Esophagus muscularis mucosa (tissue), 4 donors: ENCODE measurements at places on chromosomes 6 and 20. TPM values are rescaled to one million over a fixed set of nuclear protein-coding genes. Genes with fewer than 3 reads are reported as not detected.

DNA sequence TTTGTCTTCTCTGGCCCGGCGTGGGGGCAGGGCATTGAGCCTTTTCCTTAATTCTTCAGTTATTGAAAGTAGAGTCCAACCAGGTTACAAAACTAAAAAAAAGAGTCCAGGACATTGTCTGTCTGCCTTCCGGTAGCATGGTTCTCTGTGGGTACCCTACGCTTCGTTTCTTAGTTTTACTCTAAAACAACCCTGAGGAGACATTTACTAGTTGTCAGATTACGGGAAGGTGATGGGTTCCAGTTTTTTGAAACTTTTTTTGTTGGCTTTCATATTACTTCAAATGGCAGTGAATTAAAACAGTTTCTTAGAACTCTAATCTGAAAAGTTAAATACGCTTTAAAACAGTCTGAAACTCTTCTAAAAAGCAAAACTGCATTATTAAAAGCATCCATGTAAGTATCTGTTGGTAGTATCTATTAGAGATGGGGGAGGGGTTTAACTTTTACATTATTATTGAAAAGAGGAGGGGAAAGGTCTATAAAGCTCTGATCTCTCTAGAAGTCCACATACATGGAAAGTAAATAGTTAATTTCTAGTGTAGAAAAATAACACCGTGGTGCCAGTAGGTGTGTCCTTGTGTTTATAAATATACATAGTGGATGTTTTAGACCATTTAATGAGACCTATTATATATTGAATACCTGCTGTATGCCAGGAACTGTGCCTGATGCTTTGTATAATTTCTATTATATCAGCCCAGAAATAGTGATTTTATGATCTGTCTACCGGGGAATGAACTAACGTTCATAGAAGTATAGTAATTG lies 2.2 kb downstream of the BICRAL start:
- DNase-seq, result peak; percentile 93

The VSX1 gene
- total RNA-seq, result not detected

- DNase-seq, result no peak
Observed at GRCh38 chr6:19983374-19983773, 146.2 kb downstream of the ID4 start.

- DNase-seq, result no peak
Observed at GRCh38 chr6:33654831-33655554, 33.9 kb downstream of the ITPR3 start.

The FRS3 gene
- 7.1 TPM for total RNA-seq

DNA sequence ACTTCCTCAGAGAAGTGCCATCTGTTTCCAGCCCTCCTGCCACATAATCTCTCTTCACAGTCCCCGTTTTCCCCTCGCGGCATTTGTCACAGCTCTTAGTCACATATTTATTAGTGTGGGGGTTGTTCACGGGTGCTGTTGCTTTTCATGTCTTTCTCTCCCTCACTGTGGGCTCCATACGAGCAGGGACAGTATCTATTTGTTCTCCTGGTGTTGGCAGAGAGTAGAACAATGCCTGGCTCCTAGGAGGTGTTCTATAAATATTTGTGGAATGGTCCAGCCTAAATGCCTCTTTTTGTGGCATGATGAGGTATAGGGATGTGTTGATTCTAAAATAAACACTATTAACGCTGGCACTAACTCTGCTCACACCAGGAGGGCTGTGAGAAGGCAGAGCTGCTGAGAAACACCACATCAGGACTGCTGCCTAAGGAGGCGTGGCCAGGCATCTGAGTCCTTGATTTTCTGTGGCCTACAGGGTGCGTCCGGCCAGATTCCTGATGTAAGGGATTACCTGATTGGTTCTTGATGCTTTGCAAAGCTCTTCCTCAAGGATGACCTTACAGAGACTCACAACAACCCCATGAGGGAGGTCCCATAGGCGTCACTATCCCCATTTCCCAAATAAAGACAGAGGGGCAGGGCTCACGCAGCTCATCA lies 219.8 kb upstream of the ARID1B start:
- no peak for DNase-seq

The TRIM15 gene
- not detected for total RNA-seq
